ENCODE measurements at places on chromosomes 1 and 21.

GRCh38 chr1:162033428-162033827, 9.8 kb upstream of the OLFML2B start:
- no peak for DNase-seq

GRCh38 chr1:21937372-21938121, 437 bp upstream of the HSPG2 start:
- DNase-seq: peak; percentile 64

DNA sequence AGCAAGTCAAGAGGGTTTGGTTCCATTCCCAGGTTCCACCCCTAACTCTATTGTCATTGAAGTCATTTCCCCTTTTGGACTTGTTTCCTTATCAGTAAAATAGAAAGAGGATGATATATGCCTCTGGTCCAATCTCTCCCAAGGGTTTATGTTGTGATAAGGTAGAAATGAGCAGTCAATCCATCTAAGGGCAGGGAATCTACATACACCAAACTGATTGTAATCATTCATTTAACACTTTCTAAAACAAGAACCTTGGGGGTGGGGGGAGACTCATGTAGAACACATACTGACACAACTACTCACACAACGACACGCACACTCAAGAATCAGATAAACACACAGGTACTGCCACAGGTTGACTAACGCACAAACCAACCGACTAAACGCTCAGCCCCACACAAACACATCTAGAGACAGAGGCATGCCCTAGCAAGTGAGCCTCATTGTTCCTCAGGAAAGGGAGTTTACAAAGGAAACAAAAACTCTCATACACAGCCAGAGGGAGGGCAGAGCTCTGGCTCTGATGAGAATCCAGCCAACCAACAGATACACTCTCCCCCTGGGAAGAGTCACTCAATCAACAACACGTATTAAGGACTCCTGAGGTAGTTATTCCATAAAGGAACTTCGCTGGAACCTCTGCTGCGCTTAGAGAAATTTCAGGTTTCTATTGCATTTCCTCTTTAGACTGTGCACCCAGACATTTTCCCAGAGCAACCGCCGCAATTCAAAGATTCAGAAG, 1.0 kb downstream of the F11R start:
- no peak for DNase-seq

DNA sequence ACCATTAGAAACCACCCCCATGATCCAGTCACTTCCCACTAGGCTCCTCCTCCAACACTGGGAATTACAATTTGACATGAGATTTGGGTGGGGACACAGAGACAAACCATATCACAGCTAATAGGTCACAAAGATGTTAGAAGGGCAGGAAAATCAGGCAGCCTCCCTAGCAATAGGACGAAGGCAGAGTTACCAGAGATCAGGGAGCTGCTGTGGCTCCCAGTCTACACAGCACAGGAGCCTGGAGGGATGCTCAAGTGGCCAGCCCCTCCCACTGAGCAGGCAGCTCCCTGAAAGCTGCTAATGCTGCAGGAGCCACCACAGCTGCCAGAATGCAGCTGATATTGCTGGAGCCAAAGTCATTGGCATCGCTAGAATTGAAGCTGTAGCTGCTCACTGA, 51.0 kb downstream of the CR1L start:
- DNase-seq: no peak

DNA sequence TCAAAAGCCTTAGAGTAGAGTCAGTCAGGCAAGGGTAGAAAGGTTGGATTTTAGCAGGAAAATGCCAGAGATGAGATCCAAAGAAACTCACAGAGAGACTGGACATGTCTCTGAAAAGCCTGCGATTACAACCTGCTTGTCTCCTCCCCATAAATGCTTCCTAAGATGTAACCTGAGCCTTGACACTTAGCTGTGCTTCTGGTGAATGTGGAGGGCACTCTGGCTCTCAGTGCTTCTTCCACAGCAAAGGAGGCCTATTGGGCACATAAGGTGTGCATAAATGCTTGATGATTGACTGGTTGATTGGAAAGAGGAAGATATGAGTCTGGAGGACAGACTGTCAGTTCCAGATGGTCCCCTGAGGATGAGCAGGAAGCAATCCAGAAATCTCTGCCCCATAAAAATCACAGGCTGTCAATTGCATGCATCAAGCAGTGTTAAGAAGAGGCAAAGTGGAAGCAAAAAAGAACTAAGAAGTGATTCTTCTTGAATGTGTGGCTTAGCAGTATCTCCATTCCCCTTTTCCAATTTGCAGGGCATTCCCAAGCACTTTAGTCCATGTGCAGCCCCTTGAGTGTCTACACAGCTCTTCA, 236.2 kb upstream of the RRP15 start:
- no peak for DNase-seq

DNA sequence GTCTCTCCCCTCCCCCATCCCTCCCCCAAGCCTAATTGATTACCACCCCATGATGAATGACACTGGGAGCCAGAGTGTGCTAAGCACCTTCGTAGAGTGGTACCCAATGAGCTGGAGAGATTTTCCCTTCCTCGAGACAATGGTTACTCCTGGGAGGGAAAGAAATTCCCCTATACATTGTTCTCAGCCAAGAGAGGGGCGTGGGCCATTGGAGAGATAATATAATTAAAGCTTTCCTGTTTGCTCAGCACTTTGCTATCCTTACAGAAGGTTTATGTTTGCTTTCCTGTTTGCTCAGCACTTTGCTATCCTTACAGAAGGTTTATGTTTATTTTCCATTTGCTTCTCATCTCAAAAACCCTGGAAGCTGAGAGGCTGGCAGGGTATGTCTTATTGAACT, 126.1 kb upstream of the KLHDC7A start:
- DNase-seq: no peak

- no peak for DNase-seq
These were observed 30.7 kb upstream of the TARBP1 start for GRCh38 chr1:234509457-234510328.

GRCh38 chr1:59006289-59006658, 222.4 kb upstream of the JUN start:
- no peak for DNase-seq
